ENCODE measurements at places on chromosomes 7 and 10.
A peak's percentile ranks its signal among the peaks of the same experiment; 100 is the strongest.

- DNase-seq = no peak
Measured at GRCh38 chr10:66940965-66941364, 15.1 kb downstream of the LRRTM3 start.

DNA sequence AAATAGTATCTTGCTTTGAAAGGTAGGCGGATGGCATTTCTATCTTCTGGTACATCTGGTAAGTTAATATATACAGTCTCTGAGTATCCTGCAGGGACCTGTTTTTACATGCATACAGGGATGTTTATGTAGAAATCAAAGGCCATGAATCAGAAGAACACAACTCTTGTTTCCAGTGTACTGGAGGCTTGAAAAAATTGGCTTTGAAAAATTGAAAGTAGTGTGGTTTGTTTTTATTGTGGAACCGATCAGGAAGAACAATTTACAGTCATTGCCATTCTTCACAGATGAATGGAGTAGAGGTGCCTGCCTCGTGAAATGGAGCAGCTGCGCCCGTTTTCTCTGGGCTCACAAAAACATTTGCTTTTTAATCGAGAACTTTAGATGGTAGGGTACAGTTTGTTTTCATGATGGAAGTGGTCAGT, 54.0 kb upstream of the RPA3 start:
- no peak for DNase-seq

DNA sequence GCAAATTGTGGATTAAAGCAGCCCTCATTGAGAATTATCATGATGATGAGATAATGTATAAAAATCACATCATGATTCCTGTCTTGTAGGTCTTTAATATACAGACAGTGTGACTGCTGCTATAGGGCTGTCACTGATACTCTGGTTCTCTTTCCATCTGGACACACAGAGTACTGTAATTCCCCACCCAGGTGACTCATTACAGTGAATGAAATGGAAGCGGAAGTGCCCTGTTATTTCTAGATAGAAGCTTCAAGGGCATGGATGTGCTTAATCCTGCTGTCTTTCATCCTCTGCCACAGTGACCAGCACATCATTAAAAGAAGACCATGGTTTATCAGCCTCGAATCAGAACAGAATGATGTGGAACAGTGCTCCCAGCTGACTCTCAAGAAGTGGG, 1234.0 kb downstream of the SORCS3 start:
- no peak for DNase-seq

DNA sequence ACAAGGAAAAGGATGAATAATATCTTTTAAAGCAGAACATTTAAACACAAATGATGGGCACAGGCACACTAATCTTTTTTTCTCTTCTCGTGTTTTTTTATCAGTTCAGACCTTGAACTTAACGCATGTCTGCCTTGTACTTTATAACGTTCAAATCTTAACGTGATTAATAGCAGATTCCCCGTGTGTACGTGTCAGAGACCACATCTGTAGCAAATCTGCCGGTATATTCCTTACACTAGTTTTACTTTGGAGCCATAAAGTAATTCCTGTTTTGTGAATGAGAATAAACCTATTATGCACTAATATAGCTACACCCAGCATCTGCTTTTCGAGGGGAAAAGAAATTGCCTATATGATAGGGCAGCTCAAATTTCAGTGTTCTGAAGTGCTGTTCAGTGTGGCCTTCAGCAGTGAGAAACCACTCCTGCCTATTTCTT, 166.0 kb upstream of the TCF7L2 start:
- no peak for DNase-seq

GRCh38 chr10:113802997-113803396, 50.9 kb downstream of the DCLRE1A start:
- no peak for DNase-seq

- DNase-seq = no peak
Measured at GRCh38 chr7:143362131-143363015, at the start of gene FAM131B. Gene FAM131B, minus strand, starts transcription at chr7:143362713. Its CDS starts 110 bp downstream, at chr7:143362603.

DNA sequence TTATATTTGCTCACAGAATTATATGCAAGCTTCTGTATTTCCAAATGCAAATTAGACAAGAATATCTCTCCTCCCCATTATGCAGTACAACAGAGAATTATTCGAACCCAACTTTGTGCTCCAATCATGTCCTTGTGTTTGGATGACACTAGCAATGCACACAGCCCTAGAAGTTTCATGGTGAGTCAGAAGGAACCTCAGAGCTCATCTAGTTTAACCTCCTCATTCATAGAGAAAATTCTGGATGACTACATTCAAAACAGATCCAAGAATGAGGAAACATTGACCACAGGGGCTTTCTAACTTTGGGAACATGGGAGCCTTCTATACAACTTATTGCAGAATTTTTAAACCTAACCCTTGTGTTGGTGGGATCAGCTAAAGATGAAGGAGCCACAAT, 12.8 kb upstream of the ARID5B start:
- no peak for DNase-seq

DNA sequence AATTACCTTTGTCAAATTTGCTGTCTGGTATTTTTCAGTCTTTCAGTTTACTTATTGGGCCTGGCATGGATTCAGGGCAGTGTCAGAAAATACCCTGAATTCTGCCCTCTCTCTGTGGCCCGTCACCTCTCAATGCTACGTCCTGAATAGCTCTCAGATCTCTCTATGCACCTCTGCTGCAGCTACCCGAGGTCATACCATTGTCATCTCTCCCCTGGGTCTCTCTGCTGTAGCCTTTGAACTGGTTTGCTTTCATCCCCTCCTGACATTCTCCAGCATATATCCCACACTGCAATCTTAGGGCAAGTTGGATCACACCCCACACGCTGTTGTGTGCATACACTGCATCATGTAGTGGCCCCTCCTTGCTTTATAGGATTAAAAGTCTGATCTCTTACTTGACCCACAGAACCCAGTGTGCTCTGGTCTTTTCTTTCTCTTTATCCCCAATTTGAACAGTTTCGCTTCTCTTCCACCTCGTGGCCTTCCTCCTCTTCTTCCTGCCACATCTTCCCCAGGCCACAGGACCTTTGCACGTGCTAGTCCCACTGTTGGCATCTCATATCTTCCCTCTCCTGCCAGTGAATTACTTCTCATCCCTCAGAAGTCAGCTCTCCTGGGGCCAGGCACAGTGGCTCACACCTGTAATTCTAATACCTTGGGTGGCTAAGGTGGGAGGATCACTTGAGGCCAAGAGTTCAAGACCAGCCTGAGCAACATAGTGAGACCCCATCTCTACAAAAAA, 372.9 kb downstream of the GALNT17 start:
- DNase-seq = no peak

- DNase-seq = no peak
Measured at GRCh38 chr7:22571766-22572165, 71.8 kb upstream of the STEAP1B start.

DNA sequence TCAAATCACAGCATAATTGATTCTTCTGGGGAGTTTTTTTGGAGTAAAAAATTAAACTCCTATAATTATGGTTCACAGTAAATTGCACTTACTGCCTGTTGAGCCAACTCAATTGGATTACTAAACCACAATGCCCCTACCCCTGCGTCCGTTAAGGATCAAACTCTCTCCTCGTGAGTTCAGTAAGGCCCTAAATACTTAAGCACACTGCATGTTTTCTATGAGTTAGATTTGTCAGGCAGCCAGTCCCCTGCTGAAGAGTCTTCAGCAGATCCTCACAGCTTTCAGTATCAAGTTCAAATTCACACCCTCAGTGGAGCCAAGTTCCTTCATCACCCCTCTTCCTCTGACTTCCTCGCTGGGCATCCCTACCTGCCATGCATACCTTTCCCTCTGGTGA, 275.0 kb upstream of the BMPER start:
- DNase-seq = no peak

GRCh38 chr7:98985406-98985805, 107.1 kb downstream of the TRRAP start:
- DNase-seq = no peak

DNA sequence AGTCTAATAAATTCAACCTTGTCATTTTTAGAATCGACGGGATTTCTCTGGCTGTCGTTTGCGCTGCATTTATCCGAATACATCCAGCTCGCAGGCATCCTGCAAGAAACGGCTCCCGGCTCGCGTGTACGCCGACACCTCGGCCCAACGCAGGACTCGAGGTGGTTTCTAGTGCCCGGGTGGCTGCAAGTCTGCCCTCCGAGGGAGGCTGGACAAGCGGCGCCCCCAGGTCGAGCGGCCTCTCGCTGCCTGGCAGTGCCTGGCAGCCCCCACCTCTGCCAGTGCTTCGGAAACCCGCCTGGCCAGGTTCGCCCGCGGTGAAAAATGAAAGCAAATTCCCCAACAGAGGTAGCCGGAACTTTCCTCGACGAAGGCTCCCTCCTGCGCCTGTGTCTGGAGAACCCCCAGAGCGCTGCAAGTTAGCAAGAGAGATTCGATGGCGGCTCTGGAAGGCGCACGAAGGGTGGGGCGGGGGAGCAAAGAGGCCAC, 5.7 kb upstream of the ZNF503 start:
- no peak for DNase-seq

DNA sequence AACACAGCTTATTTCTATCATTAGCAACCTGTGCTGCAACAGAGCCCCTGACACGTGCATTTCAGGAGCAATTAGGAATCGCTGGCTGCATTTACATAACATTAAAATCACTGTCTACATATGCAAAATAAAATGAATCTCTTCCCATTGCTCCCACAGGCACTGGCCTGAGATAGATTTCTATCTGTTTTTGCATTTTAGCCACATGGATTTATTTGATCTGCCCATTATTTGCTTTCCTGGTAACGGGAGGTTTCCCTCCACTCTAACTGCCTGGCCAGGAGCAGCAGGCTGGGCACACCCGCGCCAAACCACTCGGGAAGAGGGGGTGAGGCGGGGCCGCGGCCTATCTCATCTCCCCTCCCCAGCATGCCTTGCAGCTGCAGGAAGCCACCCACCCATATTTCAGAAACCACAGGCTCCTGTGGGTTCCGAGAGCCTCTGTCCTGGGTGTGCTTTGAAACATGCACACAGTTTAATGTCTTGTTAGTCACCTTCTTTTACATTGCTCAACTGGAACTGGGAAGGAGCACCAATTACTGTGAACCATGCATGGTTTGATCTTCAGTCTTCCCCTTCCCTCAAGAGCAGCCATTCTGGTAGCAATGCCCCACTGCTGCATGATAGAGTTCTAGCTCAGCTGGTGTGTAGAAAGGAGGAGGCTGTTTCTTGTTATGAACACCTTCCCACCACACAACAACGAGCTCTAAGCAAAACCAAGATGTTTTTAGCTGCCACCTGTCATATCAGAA, 37.7 kb upstream of the IKZF1 start:
- DNase-seq = peak; percentile 69

DNA sequence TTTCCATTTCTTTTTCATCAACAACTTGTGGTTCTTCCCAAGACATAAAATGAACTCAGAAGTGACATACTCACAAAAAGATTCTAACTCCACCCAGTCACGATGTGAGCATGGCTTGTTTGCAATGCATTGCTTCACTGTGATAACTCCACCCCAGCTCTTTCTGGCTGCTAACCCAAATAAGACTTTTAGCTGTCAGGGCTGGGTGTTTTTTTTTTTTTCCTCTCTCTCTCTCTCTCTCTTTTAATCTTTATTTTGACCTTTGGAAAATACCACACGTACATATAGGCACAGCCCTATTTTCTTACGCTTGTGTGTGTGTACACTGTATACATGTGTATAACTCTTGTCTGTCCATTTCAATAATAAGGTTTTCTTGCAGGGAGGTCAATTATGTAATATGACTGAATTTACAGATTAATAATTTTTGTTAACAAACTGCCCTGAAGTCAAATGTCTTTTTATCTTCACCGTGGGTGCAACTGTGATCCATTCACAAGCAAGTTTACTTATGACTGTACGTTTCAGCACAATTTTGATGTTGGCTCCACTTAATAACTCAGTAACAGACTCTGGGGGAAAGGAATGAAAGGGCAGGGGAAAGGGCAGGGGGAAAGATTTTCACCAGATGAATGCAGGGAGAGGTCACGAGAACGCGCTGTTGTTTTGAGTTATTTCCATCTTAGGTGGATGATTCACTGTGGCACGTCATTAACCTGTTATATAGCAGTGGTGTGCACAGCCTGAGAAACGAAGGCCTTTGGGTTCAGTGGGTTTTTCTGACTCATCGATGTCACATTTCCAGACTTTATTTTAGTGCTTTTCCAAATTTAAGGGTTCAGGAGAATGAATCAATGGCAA, 49.1 kb downstream of the APBB1IP start:
- DNase-seq = peak; percentile 28

- DNase-seq = no peak
Measured at GRCh38 chr7:31096877-31097258, 44.8 kb downstream of the ADCYAP1R1 start.

- DNase-seq = no peak
Measured at GRCh38 chr10:96614515-96614914, 27.7 kb upstream of the TM9SF3 start.

GRCh38 chr7:51082096-51082840, 234.3 kb downstream of the COBL start:
- DNase-seq = no peak

DNA sequence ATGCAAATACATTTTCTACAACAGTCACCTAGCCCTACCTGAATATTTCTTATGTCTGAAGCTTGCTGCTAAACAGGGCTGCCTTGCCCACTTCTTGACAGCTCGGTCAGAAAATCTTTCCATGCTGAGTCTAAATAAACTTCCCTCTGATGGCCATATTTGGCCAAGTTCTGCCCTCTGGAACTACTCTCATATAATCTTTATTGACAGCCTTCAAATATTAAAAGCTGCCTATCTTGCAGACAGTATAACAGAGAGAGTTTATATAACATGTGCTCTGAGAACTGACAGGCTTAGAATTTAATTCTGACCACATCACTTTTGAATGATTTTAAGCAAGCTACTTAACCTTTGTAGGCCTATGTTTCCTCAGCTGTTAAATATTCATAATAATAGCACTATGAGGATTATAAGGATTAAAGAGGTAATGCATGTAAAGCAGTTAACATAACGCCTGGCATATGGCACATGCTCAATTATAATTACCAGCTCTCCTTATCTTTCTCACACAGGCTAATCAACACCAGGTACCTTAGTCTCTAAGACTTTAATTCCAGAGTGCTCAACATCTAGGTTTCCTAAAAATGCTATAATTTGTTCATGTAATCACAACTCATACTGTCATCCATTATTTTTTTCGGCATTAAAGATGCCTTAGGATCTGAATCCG, 334.1 kb downstream of the HPSE2 start:
- DNase-seq = no peak

GRCh38 chr10:43197834-43198681, 59.8 kb downstream of the CSGALNACT2 start:
- no peak for DNase-seq

Data from stimulated activated CD8-positive, alpha-beta memory T cell treated with anti-CD3 and anti-CD28 coated beads, Interleukin-4, amount 100 ng/mL, for 4 hours (primary cell).